ENCODE measurements at places on chromosomes 4 and X.

DNA sequence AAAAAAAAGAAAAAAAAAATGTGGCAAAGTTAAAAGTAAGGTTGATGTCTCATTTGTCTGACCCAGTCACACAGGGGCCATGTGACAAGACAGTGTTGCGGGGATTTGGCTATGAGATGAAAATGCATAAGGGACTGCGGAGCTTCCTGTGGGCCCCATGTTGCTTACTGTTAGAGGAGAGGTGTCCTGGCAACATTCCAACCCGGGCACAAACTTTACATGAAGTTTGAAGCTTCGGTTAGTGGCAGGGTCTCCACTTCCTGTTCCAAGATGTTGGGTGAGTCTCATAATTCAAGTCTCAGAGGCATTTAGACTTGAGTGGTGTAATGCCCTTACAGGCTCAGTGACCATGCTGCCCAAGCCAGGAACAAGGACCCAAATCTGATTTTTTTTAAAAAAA, 111.3 kb downstream of the MAML3 start:
- no peak for DNase-seq

GRCh38 chr4:85393201-85393600, 81.7 kb upstream of the ARHGAP24 start:
- no peak for DNase-seq

DNA sequence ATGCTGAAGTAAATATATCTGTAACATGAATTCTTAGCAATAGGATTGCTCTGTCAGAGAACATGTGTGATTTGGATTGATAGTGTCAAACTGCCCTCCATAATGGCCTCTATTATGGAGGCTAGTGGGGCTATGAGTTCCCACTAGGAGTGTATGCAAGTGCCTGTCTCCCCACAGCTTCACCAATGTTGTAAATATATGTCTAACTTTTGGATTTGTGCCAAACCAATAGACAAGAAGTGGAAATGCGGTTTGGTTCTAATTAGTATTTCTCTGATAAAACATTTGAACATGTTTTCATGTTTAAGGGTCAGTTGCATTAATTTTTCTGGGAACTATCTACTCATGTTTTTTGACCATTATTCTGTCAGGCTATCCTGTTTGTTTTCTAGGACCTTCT, 28.1 kb downstream of the GPAT3 start:
- no peak for DNase-seq

DNA sequence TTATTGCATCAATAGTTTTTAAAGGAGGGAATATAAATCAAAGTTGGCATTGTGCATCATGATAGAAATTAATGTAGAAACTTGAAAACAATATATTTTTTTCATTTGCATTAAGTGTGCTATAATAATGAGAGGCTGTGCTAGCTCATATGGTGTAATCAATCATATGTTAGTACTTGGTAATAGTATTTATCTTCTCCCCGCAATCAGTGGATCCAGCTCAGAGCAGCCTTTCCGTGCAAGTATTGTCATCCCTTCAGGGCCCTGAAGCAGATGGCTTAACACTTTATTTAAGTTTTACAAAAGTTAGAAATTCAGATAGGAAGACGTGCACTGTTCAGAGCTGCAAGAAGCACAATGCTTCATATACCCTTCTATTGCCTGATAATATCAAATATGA, 616.3 kb upstream of the ATOH1 start:
- no peak for DNase-seq

DNA sequence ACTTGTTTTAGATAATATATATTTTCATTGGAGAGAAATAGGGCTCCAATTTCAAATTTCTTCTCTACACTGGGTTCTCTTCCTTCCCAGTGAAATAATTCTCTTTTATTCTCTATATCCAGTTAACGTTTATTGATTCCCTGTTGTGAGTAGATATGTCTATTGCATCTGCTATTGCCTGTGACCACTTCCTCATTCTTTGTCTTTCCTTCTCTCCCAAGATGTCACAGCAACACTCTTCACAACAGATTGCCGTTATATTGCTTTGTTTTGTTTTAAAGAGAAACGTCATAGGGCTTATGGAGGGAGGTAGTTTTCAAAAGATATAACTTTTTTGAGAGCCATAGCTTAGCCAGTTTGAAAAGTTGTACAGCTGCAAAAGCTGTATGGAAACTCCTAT, 343.8 kb downstream of the ARHGAP24 start:
- DNase-seq, result no peak

DNA sequence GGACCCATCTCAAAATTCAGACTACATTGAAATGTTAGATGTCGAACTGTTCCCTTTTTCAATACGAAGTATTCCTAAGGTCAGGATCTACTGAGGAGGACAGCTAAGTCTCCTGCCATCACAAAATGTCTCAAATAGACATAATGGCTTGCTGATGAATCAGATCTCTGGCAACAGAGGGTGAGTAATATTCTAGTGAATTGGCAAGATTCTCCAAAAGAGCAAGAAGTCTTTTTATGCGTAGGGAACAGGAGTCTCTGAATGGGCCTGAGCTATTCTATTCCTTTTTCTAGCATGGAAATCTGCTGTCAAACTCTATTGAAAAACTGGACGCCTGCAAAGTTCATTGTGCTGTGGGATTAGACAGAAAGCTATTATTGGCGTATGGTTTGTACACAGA, 145.4 kb downstream of the FNIP2 start:
- no peak for DNase-seq

DNA sequence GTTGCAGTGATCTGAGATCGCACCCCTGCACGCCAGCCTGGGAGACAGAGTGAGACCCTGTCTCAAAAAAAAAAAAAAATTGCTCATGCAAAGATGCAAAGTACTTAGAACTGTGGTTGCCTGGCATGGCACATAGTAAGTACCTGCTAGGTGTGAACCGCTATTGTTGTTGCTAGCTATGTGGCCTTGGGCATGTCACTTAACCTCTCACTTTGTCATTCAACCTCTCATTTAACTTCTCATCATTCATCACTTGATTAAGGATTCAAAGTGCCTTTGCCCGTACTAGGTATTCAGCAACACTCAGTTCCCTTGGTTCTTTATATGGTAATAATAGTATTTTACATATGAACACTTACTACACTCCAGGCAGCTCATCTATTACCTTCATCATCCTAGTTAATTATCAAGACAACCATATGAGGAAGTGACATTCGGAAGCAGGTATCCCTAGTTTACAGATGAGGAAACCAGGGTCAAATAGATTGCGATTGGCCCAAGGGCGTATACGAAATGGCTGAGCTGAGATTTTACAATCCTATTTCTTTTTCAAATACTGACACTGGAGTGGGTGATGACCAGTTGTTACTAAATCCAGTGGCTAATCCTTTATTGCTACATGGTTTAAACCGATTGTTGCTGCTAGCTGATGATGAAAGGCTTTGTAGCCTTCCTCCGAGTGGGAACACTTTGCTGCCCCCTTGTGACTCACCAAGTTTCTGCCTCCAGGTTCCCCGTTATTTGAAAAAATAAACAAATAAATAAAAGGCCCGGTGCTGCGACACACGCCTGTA, 28.8 kb upstream of the SOWAHD start:
- DNase-seq, result no peak

GRCh38 chrX:12753366-12753765, 37.8 kb upstream of the PRPS2 start:
- DNase-seq, result no peak

DNA sequence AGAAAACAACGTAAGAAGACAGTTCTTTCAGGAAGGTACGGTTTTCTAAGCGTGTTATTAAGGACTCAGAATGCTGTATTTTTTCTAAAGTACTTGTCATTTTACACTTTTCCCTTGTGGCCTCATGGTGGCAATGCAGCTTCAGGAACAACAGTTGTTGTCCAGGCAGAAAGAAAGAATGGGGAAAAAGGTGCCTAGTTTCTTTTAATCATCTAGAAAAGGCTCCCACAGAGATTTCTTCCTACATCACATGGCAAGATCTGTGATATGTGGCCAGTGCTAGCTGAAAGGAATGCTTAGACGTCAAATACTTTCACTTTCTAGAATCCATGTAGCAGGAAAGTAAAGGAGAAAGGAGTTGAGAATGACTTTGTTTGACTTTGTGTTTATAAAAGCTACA, 49.0 kb upstream of the TRAM1L1 start:
- DNase-seq, result no peak

DNA sequence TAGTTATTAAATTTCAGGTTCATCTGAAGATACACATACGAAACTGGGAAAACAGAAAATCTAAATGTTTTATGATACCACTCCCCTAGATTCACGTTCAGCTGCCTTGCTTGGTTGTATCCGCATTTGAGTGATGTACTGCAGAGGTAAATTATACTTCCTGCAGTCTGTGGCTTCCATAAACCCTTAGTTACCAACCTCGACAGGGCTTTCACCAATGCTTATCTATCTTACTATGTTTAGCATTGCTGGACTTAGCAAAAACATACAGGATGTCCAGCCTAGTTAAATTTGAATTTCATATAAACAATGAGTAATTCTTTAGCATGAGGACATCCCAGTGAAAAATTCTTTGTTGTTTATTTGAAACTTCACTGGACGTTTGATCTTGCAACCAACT, 108.8 kb downstream of the TMA16 start:
- DNase-seq, result no peak

GRCh38 chr4:65658117-65658516, 12.2 kb downstream of the EPHA5 start:
- DNase-seq, result no peak

GRCh38 chr4:139223682-139224317, 46.8 kb upstream of the ELF2 start:
- no peak for DNase-seq

- DNase-seq, result no peak
Observed at GRCh38 chr4:38132107-38132673, 172.0 kb downstream of the PTTG2 start.

- no peak for DNase-seq
Observed at GRCh38 chr4:81827577-81828202, 356.0 kb upstream of the RASGEF1B start.

GRCh38 chr4:77097611-77098010, 21.8 kb upstream of the CCNI start:
- DNase-seq, result no peak

DNA sequence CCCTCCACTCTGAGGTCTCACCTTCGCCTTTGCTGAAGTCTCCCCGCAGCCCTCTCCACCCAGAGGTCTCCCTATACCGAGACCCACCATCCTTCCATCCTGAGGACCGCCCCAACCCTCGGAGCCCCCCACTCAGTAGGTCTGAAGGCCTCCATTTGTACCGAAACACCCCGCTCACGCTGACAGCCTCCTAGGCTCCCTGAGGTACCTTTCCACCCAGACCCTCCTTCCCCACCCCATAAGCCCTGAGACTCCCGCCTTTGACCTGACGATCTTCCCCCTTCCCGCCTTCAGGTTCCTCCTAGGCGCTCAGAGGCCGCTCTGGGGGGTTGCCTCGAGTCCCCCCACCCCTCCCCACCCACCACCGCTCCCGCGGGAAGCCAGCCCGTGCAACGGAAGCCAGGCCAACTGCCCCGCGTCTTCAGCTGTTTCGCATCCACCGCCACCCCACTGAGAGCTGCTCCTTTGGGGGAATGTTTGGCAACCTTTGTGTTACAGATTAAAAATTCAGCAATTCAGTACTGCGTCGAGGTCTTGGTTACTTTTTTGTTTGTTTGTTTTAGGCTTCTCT, 5.0 kb downstream of the SOD3 start:
- DNase-seq, result no peak

GRCh38 chr4:20172070-20172760, 79.5 kb upstream of the SLIT2 start:
- DNase-seq, result no peak

DNA sequence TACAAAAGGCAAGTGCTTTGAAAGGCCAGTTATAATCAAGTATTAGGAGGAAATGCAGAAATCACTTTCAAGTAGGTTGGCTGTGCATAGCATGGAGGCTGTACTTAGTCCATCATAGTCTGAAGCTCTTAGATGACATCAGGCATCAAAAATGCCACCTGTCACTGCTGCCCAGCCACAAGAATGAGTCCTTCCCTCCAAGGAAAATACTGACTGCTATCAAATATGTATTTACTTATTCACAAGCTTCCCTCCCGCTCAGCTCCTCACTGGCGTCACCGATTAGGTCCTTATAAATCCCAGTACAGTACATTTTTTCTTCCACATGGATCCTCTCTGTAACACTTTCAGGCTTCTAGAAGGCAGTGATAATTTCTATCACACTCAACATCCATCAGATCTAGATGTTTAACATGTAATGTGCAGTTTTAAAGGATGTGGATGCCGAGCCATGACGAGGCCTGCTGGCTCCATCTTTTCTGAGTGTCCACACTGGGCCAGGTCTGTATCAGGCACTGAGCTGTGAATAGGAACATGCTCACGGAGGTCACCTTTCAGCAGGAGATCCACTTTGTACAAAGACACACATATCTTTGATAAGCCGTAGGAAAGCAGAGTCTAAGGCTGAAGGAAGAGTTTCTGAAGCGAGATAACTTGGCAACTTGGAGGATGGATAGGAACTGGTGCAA, 121.9 kb downstream of the PALLD start:
- DNase-seq, result no peak

Measured in D721Med (cell line).